ENCODE measurements at places on chromosomes 13 and 19.

DNA sequence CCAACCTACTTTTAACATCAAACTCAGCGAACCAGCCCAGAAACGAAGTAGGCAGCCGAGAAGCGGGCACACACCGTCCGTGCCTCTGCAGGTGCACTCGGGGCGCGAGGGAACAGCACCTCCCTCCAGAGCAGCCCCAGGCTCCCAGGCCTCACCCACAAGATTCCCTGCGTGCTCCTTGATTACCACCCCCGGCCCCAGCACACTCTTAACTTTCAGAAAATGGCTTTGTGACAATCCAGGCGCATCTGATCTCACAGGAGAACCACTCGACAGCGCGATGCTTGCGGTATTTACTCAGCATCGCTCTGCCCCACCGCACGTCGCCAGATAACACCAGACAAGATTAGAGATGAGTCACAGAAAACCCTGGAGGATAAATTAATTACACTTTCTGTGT lies 134.9 kb upstream of the SPACA7 start:
- no peak for DNase-seq

GRCh38 chr13:36369268-36370107 lies 23.3 kb upstream of the SPART start:
- no peak for DNase-seq

GRCh38 chr13:98543378-98544103 lies 33.4 kb downstream of the STK24 start:
- DNase-seq, result no peak

DNA sequence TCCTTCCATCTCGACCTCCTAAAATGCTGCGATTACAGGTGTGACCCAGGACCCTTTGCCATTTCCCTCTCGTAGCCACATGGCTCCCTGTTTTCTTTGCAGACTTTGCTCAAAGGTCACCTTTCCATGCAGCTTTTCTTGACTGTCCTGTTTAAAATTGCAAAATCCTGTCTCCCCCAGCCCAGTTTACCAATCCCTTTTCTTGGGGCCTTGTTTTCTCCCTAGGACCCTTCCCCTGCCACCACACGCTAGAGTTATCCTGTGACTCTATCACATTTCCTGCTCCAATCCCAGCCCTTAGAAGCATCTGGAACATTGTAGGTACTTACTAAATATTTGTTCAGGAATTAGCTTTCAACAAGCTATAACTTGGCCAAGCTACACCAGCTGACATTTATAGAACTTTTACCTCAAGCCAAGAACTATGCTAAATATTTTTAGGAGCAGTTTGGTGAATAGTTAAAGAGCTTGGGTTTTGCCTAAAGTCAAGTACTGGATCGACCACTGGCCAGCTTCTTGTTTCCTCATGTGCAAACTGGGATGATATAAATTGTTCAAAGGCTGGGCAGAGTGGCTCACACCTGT lies 9.1 kb upstream of the SERTAD3 start:
- no peak for DNase-seq

GRCh38 chr13:73303851-73304250 lies 245.0 kb downstream of the KLF5 start:
- DNase-seq, result no peak

DNA sequence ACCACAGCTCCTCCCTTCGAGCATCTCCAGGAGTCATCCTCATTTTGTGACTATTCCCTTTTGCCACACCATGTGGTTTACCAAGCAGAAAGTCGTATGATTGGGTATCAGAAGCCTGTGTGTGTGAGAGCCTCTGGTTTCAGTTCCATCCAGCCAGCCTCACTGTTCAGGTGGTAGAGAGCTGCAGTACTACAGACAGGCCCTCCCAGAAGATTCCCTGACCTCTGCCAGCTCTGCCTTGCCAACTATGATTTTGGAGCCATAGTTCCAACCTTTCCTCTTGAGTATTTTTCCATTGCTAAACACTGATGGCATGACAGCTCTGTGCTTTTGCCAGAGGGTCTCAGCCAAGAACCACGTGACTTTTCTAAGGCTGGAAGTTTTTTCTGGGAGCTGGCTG lies 82.5 kb downstream of the DHRS12 start:
- DNase-seq, result no peak
